Effector memory CD4-positive, alpha-beta T cell (primary cell): ENCODE measurements at places on chromosomes 7 and 10.

- no peak for DNase-seq
Measured at GRCh38 chr7:48875045-48875916, 49.1 kb upstream of the CDC14C start.

DNA sequence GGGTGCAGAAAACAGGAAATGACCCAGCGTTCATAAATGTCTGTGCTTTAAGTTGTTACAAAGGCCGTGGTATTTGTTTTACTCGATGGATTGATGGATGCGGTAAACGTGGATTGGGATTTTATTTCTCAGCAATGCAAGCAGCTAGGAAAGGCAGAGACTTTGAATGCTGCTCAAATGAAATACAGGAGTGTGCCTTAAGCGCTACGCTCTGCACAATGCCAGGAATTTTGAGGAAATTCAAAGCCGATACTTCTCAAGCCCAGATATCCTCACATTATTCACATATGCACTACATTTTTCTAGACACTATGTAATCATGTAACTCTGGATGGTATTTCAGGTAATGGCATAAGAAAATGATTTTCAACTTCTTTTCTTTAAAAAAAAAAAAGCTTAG, 514.3 kb upstream of the ADARB2 start:
- DNase-seq, result no peak

DNA sequence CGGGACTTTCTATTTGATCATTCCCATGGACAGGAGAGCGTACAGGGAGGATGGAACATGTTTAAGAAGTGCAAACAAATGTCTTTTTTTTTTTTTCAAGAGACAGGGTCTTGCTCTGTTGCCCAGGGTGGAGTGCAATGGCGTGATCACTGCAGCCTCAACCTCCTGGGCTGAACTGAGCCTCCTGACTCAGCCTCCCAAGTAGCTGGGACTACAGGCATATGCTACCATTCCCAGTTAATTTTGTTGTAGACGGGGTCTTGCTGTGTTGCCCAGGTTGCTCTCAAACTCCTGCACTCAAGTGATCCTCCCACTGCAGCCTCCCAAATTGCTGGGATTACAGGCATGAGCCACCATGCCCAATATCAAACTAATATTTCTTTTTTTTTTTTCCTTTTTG, 40.5 kb downstream of the SPDYE5 start:
- no peak for DNase-seq

DNA sequence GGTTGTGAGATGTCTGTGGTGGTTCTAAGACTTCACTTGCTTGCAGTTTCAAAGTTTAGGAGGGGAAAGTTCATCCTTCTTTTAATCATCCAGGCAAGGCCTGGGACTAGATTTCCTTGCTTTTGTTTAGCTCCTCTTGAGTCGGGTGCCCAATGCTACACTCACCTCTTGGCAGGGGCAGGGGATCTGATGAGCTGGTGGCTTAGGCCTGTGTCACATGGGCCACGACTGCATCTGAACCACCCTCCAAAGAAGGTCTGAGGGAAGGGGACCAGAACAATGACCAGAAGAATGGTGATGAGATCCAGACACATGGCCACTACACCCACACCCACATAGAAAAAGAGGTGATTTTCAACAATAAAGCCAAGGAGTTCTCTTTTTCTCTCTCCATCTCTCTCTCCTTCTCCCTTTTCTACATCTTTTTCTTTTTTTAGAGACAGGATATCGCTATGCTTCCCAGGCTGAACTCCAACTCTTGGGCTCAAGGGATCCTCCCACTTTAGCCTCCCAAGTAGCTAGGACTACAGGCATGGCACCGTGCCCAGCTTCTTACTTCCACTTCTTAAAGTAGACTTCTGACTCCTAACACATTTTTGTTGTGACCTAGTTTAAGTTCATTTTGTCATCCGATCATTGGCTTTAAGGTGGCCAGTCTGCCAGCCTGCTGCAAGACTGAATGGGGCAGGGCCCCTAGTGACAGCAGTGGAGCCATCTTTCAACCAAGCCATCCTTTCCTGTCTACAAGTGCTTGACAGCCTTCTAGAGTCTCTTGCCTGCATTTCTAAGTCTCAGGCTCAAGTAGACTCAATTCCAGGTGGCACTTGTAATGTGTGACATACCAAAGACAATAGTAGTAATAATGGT, 350.9 kb downstream of the RNLS start:
- DNase-seq, result no peak

- no peak for DNase-seq
Measured at GRCh38 chr7:117895276-117895675, 22.0 kb upstream of the CTTNBP2 start.

DNA sequence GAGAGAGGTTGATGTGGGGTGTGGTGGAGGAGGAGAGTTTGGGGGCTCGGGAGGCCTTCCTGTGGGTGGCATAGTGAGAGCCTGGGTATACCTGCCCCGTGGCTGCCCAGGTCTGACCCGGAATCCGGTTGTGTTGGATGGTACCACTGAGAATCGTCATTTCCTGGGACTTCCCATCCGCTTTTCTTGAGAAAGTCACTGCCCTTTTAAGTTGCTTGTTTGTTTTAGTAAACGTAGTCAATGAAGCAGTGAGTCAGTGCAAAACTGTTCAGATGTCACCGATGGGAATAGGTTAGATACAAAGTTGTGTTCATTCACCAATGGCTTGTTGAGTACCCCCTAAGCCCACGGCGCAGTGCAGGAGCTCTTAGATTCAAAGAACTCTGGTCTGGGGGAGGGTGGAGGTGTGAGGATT, 285.8 kb downstream of the CAMK1D start:
- DNase-seq, result no peak

- DNase-seq, result no peak
Measured at GRCh38 chr10:121448766-121449421, 149.3 kb downstream of the FGFR2 start.

DNA sequence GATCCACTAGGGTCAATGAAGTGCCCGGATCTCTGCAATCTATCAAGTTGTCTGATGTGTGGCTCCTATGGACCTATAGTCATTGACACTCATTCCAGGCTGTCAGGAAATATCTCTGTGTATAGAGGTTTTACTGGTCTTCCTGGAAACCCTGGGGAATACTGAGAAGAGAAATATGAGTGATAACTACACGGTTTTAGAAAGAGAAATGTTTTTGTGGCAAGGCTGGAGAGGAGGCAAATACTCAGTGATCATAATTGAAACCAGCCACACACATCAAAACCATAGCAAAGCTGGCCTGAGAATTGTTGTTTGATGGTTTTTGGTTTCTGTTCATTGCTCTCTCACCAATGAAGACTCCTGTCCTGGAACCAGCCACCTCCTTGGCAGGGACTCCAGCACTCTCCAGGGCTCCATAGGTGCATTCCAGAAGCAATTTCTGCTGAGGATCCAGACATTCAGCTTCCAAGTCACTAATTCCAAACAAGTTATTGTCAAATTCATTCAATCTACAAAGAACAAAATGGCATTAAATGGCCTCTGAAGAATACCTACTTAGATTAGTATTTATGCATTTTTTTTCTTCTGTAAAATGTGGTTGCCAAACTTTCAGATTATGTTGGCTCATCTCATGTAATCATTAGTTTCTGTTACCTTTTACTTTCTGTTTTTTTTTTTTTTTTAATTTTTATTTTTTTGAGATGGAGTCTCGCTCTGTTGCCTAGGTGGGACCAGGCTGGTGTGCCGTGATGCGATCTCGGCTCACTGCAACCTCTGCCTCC, 108.6 kb upstream of the ABI1 start:
- DNase-seq, result no peak

DNA sequence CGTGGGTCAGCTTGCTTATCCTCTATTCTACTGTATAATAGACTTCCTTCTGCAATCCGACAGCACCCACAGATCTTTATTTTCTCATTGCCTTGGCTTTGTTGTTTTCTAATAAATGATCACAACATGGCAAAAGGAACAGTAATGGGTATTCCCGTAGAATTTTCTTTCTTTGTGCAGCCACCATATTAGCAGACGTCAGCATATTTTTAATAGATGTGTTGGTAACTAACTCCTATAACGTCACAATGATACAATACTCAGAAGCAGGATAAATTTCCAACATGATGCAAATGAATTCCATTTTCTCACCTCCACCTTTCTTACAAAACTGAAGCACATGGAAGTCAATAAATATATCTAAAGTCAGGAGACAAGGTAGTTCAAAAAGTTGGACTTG, 617.6 kb downstream of the MAGI2 start:
- no peak for DNase-seq

DNA sequence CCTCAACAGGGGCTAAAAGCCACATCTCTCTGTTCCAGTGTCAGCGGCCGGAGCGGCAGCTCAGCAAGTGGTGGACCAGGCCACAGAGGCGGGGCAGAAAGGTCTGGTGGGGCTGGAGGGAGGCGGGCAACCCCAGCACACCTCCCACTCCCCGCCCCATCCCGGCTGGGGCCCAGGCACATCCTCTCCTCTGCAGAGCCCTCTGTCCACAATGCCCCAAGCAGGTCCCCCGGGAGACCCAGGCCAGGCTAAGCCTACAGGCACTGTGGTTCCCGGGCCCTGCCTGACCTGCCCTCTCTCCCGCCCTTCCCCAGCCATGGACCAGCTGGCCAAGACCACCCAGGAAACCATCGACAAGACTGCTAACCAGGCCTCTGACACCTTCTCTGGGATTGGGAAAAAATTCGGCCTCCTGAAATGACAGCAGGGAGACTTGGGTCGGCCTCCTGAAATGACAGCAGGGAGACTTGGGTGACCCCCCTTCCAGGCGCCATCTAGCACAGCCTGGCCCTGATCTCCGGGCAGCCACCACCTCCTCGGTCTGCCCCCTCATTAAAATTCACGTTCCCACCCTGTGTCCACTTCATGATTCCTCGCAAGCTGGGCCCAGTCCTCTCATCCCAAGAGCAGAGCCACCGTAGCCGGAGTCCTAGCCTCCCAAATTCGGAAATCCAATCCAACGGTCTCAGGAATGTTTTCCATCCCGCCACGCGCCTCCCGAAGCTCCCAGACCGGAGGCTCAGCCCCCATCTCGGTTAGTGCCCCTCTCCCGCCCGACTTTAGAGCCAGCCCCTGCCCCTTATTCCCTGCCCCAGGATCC, 2.1 kb downstream of the ADIRF start:
- DNase-seq, result no peak

DNA sequence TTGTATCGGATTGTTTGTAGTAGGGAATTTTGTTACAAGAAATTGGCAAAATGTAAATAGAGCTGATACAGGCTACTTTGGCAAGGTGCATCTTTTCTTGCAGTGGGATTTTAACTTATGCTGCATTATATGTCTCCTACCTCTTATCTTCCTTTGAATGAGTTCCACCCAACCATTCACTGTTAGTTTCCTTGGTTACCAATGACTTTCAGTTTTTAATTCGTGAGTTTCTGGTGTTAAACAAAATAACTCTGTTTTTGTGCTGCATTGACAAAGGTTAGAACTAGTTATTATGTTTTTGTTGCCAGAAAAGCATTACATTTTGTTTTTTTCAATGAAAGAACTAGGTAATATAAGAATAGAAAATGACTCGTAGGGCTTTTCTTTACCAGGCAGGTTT, 327.2 kb downstream of the LHFPL3 start:
- no peak for DNase-seq

DNA sequence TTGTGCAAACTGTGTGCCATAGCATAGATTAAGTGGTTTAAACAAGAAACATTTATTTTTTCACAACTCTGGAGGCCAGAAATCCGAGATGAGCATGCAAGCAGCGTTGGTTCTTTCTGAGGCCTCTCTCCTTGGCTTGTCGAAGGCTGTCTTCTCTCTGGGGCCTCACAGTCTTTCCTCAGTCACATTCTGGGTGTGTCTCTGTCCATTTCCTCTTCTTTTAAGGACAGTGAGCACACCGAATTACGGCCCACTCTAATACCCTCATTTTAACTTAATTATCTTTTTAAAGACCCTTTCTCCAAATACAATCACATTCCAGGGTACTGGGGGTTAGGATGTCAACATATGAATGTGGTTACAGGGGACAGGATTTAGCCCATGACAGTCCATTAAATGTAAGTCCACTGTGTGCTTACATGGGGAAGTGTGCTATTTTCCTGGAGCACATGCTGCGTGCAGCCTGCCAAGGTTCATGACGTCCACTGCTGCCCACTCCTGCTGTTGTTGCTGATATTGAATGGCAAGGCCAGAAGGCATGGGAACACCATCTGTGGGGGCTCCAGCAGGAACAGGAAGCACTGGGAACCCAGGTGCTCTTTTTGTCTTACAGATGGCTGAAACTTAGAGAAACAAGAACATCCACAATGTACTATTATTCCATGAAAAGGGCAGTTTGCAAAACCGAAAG, 365.5 kb downstream of the GALNT17 start:
- no peak for DNase-seq

DNA sequence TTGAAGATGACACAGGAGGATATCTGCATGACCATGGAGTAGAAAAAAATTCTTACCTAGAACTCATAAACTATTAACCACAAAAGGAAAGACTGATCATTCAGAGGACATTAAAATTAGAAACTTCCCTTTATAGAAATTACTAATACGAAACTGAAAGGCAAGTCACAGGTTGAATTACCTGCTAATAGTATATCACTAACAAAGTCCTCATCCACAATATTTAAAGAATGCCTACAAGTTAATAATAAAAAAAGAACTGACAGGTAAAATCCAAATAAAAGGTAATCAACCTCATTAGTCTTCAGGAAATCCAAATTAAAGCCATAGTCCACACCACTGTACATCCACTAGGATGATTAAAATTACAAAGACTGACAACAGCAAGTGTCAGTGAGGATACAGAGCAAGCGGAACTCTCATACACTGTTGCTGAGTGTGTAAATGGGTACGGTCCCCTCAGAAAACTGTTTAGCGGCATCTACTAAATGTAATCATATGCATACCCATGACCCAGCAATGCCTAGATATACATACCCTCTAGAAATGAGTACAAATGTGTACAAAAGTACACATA, 71.2 kb downstream of the ARHGAP21 start:
- no peak for DNase-seq

DNA sequence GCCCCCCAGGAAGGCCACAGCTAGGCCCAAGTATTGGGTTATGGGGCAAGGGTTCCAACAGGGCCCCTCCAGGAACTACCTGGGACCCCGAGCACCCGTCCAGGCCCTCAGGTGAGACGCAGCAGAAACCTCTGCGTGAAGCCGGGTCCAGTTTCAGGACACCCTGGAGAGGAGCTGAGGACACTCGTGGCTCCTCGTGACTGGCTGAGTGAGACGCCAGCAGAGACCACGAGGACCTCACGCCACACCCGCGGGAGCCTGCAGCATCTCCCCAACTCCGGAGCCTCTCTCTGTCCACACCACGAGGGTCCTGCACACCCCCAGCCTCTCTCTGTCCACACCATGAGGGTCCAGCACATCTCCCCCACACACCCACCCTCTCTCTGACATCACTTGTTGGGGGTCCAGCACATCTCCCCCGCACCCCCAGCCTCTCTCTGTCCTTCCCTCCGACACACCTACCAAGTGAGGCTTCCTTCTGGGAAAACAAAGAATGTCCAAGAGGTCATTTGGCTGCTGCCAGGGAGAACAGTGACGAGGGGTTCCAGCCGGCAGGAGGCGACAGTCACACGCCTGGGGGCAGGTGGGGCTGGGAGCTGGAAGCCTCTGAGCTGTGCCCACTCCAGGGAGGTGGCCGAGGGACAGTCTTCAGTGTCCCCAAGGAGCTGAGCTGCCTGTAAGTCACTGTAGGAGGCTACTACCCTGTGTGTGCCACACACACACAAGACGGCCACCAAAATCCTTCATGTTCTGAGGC, 46.1 kb upstream of the PPP2R2D start:
- DNase-seq, result no peak
